ENCODE measurements at places on chromosomes 13 and 19.

- DNase-seq, result no peak
These were observed 3.7 kb upstream of the PLAUR start for GRCh38 chr19:43673637-43674036.

GRCh38 chr13:22375151-22375550 is 704.3 kb downstream of the FGF9 start:
- no peak for DNase-seq

DNA sequence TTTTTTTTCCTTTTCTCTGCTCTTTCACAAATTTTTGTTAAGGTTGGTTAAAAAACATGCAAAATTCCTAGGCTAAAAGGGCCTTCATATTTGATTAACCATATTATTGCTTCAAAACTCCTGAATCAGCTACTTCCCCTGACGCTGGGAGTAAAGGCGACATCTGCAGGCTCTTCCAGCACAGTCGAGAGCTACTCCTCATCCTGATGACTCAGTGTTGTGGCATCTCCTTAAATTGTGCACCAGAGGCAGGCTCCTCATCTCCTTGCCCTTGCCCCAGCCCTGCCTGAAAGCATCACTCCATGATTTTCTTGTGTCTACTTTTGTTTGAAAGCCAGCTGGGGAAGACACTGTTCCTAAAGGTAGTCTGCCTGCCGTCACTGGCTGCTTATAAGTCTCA is 24.5 kb upstream of the SOX1 start:
- no peak for DNase-seq

GRCh38 chr19:14119644-14120496 is 2.3 kb upstream of the PRKACA start:
- DNase-seq, result no peak

GRCh38 chr19:1401138-1401888 is at the start of gene GAMT:
Gene GAMT (minus strand): TSS chr19:1401542. CDS start chr19:1401476, 66 bp downstream.
- no peak for DNase-seq

DNA sequence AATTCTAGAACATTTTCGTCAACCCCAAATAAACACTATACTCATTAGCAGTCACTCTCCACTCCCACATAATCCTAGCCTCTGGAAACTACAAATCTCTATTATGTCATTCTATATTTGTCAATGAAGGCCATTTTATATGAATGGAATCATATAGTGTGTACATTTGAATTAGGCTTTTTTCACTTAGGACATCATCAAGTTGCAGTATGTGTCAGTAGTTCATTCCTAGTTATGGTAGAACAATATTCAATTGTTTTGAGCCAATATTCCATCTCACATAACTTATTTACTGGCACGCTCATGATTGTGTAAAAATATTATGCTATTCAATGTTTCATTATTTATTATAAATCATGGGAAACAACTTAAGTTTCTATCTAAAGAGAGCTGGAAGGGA is 1610.4 kb upstream of the MIR17HG start:
- DNase-seq, result no peak

GRCh38 chr19:3776479-3777040 is 4.5 kb upstream of the RAX2 start:
- DNase-seq, result no peak

DNA sequence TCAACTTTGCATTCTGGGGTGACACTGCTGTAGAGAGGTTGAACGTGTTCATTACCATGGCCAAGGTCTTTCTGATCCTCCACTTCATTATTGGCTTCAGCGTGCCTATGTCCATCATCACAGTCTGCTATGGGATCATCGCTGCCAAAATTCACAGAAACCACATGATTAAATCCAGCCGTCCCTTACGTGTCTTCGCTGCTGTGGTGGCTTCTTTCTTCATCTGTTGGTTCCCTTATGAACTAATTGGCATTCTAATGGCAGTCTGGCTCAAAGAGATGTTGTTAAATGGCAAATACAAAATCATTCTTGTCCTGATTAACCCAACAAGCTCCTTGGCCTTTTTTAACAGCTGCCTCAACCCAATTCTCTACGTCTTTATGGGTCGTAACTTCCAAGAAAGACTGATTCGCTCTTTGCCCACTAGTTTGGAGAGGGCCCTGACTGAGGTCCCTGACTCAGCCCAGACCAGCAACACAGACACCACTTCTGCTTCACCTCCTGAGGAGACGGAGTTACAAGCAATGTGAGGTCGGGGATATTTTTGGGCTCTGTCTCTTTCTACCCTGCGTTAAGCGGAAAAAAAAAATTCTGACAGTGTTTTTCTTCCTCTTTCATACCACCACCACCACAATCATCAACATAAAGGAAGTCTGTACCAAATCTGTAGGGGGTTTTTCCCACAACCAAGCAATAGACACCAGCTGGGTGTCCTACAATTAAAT is 29.5 kb downstream of the FPR3 start:
- DNase-seq, result no peak

DNA sequence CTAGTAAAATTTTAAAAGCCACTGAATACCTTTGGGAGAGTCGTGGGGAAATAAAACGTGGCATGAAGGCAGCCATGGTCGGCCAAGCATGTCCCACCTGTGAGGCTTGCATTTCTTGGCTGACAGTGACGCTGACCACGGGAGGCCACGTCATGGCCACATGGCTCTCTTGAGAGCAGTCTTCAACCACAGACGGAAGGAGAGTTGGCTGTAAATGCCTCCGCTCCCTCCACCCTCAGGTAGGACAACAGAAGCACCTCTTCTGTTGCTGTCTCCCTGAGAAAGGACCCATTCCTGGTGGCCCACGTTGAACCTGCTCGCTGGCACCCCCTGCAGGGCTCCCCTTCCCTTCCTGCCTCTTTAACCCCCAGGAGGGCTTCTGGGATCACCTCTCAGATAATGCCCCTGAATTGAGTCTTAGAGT is 10.6 kb upstream of the LRRC25 start:
- no peak for DNase-seq

DNA sequence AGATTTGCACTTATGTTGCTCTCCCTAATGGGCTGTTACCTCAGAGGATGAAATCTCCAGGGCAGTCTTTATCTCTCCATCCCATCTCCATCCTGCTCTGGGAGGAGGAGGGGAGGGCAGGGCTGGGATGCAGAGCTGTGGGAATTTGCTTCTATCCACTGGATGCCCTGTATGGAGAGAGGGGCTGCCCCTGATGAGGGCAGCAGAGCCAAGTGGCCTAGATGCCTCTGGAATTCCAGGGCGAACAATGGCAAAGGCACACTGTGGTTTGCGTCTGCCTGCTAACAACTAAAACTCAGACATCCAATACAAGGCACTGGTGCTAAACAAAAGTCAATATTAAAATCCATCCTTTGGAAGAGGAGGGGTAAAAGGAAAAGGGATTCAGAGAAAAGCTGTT is 165.1 kb downstream of the COG6 start:
- DNase-seq, result no peak

DNA sequence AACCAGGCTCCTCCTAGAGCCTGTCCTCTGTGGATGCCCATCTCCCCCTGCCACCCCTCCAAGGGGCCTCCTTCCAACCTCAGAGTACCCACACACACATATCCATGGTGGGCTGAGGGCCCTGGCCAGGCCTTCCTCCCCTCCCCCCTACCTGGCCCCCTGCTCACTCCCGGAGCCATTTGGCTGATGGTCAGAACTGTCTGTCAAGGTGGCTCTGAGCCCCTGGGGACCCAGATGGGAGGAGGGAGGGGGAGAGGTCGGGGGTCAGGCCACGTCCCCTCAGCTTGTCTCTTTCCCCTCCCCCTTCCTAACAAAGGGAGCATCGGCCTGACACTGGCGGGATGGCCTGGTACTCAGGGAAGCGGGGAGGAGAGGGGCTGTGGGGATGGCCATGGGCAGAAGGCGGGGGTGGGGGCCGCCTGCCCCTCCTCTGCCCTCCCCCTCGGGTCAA is 18.7 kb upstream of the POU2F2 start:
- no peak for DNase-seq

- DNase-seq, result no peak
These were observed 353.5 kb downstream of the DACH1 start for GRCh38 chr13:71513411-71514033.

DNA sequence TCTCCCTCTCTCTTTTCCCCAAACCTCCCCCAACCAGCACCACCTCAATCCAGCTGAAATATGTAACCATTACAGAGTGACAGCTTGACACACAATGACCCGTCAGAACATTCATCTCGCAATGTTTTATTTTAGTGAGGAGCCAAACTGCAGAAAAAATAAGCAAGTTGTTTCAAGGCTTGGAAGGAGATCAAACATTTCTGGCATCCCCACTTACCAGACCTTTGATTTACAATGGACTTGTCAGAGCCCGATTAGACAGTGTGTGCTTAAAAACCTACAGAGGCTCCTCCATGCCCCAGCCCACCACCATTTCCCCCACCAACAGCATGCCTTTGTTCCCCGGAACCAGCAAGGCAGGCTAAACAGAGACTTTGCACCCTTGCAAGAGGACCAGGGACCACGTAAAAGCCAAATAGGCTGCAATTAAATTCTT is 382.8 kb upstream of the ZNF507 start:
- no peak for DNase-seq

- DNase-seq, result no peak
These were observed 12.8 kb upstream of the SCN1B start for GRCh38 chr19:35017507-35017906.

DNA sequence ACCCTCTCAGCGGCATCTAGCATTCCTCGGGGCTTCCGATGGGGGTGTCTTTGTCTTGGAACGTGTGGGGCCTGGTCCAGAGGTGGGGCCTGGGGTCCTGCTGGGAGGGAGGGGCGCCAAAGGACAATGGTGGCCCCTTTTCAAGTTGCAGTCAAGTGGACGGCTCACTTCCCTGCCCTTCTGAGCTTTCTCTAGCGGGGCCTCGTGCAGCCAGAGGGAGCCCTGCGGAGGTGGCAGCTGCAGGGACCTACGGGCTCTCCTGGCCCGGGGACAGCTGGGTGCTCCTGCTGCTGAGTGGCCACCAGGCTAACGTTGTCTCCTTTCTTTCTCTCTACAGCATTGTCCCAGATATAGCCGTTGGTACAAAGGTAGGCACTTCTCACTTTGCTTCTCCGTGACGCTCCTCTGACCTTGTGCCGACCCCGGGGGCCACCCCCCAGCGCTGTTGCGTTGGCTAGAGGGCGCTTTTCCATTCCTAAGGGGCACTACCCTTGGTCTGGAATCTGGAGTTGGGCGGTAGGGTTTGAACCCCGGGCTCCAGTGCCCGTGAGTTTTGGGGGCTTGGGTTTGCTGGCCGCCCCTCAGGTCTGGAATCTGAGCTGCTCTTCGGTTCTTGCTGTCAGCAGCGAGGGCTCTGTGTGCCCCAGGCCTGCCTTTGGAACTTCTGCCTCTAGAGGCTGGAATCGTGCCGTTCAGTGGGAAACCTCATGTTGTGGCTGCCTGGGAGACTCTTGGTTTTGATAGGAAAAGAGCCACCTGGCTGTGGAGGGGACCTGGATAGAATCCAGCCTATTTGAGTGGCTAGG is 2.0 kb downstream of the PTBP1 start:
- peak; percentile 65 for DNase-seq

GRCh38 chr13:93372856-93373255 is 146.2 kb downstream of the GPC6 start:
- no peak for DNase-seq

DNA sequence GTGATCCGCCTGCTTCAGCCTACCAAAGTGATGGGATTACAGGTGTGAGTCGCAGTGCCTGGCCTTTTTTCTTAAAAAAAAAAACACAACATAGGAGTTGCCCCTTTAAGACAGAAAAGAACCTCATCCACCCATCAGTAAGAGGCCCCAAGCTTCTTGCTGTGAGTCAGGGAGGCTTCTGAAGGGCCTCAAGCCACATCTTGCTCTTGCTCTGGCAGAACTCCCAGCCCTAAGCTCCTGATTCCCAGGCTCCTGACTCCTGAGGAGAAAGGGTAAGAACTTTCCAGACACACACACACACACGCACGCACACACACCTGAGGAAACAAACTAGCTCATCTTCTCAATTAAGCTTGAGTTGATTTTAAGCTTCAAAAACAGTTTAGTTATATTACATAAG is 6.9 kb downstream of the ETFB start:
- peak; percentile 91 for DNase-seq

DNA sequence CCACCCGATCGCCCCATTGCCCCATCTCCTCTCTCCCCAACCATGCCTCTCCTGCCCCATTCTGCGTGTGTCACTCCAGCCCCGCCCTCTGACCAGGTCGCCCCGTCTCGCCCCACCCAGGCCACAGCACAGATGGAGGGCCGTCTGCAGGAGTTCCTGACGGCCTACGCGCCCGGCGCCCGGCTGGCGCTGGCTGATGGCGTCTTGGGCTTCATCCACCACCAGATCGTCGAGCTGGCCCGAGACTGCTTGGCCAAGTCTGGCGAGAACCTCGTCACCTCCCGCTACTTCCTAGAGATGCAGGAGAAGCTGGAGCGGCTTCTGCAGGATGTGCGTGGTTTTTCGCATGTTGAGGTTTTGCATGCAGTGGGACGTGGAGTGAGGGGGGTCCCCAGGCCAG is 26.2 kb downstream of the MAST3 start:
- no peak for DNase-seq

DNA sequence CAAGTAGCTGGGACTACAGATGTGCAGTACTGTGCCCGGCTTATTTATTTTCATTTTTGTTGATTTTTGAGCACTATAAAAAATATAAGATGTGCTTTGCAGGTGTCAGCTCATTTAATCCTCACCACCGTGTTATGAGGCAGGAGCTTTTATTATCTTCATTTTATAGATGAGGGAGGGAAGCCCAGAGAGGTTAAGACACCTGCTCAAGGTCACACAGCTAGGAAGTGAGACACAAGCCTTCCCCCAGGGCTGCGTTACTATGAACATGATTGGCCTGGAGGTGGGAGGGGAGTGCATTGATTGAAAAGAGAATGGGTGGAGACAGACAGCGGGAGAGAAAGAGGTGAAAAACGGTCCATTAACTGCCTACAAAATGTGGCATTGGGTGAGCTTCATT is 7.2 kb downstream of the ANKRD24 start:
- DNase-seq, result no peak

- DNase-seq, result peak; percentile 54
These were observed 12.8 kb downstream of the ANKRD27 start for GRCh38 chr19:32662186-32662585.

DNA sequence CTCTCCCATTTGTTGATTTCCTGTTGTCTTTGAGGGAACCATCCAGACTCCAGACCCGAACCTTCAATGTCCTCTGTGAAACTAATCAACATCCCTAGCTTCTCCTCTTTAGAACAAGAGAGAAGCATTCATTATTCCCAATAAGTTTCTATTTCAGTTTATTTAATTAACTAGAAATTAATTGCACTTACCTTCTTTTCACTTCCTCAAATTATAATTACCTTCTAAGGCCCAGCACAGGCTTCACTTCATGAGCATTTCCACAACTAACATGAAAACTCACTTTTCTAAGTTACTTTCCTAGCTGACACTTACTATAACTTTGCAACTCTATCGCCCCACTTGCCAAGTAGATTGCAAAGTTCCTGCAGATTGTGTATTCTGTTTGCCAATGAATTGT is 71.6 kb upstream of the HTR2A start:
- no peak for DNase-seq

GRCh38 chr13:75906315-75906714 is 270.2 kb downstream of the LMO7 start:
- no peak for DNase-seq

DNA sequence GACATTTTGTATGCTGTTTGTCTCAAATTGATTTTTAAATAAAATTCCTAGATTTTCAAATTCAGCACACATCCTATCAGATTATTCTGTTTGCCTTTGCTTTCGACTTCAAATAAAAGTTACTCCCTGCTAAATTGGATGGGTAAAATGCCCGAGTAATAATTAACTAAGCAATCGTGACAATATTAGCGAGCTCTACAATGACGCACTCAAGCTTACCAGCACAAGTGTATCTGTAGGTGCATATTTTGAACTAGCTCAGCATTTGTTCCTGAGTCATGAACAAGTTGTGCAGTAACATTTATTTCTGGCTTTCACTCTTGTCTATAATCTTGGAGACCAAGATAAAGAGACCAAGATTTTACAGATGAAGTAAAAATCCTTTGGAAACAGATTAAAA is 113.4 kb downstream of the UBL3 start:
- no peak for DNase-seq

GRCh38 chr13:101618440-101619187 is 166.1 kb downstream of the ITGBL1 start:
- DNase-seq, result no peak
